Smooth muscle cell of bladder (primary cell): ENCODE measurements at places on chromosomes 6 and 20. TPM values are rescaled to one million over a fixed set of nuclear protein-coding genes. Genes with fewer than 3 reads are reported as not detected.

The SNX3 gene
- total RNA-seq = 148 and 198 TPM in 2 replicates

The TUBB1 gene
- total RNA-seq = under 0.01 TPM in 1 of 2 replicates, not detected in the other

The TXLNB gene
- 0.46 and 1.00 TPM in 2 replicates for total RNA-seq

The SLC32A1 gene
- total RNA-seq = not detected in 2 replicates

The SPDEF gene
- under 0.01 TPM in 1 of 2 replicates, not detected in the other for total RNA-seq

The PTCHD4 gene
- 3.0 and 5.5 TPM in 2 replicates for total RNA-seq

The MYCT1 gene
- total RNA-seq = under 0.01 and 0.65 TPM in 2 replicates

The RIPOR2 gene
- total RNA-seq = 1.1 TPM in 2 replicates

The SMLR1 gene
- total RNA-seq = not detected in 2 replicates

The GHRH gene
- not detected in 2 replicates for total RNA-seq

The RSPH9 gene
- 0.85 and 1.0 TPM in 2 replicates for total RNA-seq

The FNDC11 gene
- 0.46 and 0.57 TPM in 2 replicates for total RNA-seq

The TRIM31 gene
- not detected in 2 replicates for total RNA-seq

The C20orf202 gene
- not detected in 2 replicates for total RNA-seq

The FARS2 gene
- total RNA-seq = 25.3 and 27.7 TPM in 2 replicates

The KIF6 gene
- under 0.01 and 0.46 TPM in 2 replicates for total RNA-seq

The PPP1R3G gene
- total RNA-seq = 1.4 and 2.8 TPM in 2 replicates

The KIZ gene
- total RNA-seq = 26.6 and 30.0 TPM in 2 replicates

The RIPOR3 gene
- 21.7 and 37.7 TPM in 2 replicates for total RNA-seq

The FAM83D gene
- 2.0 and 2.3 TPM in 2 replicates for total RNA-seq

The PRL gene
- total RNA-seq = under 0.01 TPM in 1 of 2 replicates, not detected in the other

The STMND1 gene
- not detected in 2 replicates for total RNA-seq

The STK35 gene
- total RNA-seq = 9.2 and 14.1 TPM in 2 replicates

The TENT5A gene
- total RNA-seq = 47.5 and 125 TPM in 2 replicates

The UST gene
- 29.4 and 35.4 TPM in 2 replicates for total RNA-seq

The GPR63 gene
- 1.0 and 1.4 TPM in 2 replicates for total RNA-seq

The SLC12A5 gene
- total RNA-seq = 0.28 and 0.55 TPM in 2 replicates

The RTF2 gene
- 85.2 and 86.0 TPM in 2 replicates for total RNA-seq

The RBPJL gene
- total RNA-seq = not detected in 2 replicates

The RIMS4 gene
- total RNA-seq = under 0.01 TPM in 1 of 2 replicates, not detected in the other

The RSPH4A gene
- total RNA-seq = under 0.01 and 0.09 TPM in 2 replicates

The KCNK17 gene
- total RNA-seq = not detected in 2 replicates

The SEL1L2 gene
- not detected in 2 replicates for total RNA-seq

The GMPR gene
- total RNA-seq = 9.7 and 17.0 TPM in 2 replicates

The DEFB126 gene
- not detected in 2 replicates for total RNA-seq

The BNIP5 gene
- not detected in 2 replicates for total RNA-seq

The DLL1 gene
- total RNA-seq = 0.46 and 3.1 TPM in 2 replicates

The CRISP3 gene
- total RNA-seq = not detected in 2 replicates

The C6orf15 gene
- total RNA-seq = not detected in 2 replicates

The C20orf141 gene
- 0.37 TPM in 1 of 2 replicates, not detected in the other for total RNA-seq

The WFDC5 gene
- not detected in 2 replicates for total RNA-seq

The RAB44 gene
- under 0.01 TPM in 2 replicates for total RNA-seq

The OPN5 gene
- total RNA-seq = not detected in 2 replicates

The TREML2 gene
- not detected in 2 replicates for total RNA-seq

The TBC1D32 gene
- total RNA-seq = 10.0 and 12.1 TPM in 2 replicates

The VGLL2 gene
- not detected in 2 replicates for total RNA-seq

The DOK5 gene
- total RNA-seq = 8.1 and 20.7 TPM in 2 replicates

The BHLHE23 gene
- not detected in 2 replicates for total RNA-seq

The RNF8 gene
- total RNA-seq = 22.6 and 29.3 TPM in 2 replicates

The SNAP25 gene
- total RNA-seq = 3.7 and 9.5 TPM in 2 replicates

The GNRH2 gene
- 0.09 and 0.57 TPM in 2 replicates for total RNA-seq

The HLA-DMA gene
- total RNA-seq = 1.8 and 2.1 TPM in 2 replicates

The ALDH8A1 gene
- total RNA-seq = 0.28 and 0.46 TPM in 2 replicates
